ENCODE measurements at places on chromosomes 11 and 22.

DNA sequence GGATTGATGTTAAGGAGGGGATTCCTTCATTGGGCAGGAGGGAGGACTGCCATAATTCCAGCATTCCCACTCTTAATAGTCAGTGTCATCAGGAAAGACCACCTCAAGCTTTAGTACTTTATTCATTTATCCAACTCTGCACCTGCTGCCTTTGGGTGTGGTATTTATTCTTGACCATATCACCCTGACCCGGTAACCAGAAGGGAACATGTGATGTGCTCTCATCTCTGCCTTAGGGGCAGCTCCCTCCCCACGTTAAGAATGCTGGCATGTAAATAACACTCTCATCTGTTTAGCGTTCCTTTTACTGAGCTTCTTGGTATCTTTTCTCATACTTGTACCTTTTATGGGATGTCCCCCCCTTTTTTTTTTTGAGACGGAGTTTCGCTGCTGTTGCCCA lies 7.7 kb downstream of the CAT start:
- no peak for DNase-seq

DNA sequence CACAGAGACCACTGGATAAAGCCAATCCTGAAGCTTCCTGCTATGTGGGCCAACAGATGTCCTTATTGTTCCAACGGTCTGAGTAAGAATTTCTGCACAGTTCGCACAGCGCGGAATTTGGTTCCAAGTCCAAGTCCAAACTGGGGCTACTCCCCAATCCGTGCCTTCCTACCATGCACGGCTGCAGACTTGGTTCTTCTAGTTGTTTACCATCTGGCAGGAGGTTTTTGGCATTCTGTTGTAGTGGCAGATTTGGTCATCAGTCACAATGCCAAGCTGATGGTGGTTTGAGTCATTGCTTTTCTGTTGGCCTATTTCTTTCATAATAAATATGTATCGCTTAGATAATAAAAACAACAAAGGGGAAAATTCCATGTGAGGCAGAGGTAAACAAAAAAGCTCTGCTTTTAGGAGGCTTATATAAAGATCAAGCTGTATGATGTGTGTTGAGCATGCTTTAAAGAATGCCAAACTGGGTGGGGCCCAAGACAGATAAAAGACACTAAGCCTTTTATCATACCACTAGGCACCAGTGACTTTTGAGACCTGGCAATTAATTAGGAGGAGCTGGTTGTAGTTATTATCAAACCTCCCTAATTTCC lies 52.5 kb upstream of the SYN3 start:
- no peak for DNase-seq

DNA sequence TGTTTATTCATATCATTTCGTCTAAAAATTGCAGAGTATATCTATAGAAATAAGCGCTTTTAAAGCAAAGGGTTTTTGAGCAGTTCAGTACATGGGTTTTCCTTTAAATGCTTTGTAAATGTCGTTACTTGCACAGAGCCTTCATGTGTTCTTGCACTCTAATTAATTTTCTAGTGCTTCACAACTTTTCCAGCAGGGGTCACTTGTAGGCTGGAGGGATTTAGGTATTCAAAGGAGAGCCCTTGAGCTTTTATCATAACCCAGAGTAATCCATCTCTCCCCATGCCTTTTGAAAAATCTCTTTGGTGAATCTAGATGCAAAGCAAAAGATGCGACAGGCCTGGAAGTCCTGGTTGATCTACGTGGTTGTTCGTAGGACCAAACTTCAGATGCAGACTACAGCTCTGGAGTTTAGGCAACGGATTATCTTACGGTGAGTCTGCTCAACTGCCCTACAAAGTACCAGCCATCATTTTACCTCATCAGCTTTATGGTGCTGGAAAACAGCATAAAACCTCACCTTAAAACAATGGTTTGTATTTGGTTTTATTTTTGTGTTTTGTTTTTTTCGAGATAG lies 60.4 kb downstream of the SFI1 start:
- DNase-seq = peak; percentile 38

DNA sequence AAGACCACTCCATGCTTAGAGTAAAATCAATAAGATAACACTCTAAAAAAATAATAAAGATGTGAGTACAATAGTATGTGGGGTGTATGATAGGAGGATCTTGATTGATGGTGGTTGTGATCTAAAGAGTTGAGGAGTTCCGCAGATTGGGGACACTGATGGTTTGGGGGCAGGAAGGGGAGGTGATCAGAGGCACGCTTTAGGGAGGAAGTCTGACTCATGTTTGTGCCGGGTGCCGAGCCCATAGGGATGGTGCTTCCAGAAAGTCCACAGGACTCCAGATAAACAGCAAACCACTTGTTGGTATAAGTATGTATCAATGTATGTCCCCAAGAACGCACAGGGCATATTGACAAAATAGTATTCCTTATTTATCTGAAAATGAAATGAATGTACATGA lies 27.5 kb downstream of the LINC01488 start:
- no peak for DNase-seq

GRCh38 chr11:77086521-77087472 lies 15.8 kb upstream of the OMP start:
- no peak for DNase-seq

All from GM12865 (cell line).